ENCODE measurements at places on chromosomes 12 and 14.

DNA sequence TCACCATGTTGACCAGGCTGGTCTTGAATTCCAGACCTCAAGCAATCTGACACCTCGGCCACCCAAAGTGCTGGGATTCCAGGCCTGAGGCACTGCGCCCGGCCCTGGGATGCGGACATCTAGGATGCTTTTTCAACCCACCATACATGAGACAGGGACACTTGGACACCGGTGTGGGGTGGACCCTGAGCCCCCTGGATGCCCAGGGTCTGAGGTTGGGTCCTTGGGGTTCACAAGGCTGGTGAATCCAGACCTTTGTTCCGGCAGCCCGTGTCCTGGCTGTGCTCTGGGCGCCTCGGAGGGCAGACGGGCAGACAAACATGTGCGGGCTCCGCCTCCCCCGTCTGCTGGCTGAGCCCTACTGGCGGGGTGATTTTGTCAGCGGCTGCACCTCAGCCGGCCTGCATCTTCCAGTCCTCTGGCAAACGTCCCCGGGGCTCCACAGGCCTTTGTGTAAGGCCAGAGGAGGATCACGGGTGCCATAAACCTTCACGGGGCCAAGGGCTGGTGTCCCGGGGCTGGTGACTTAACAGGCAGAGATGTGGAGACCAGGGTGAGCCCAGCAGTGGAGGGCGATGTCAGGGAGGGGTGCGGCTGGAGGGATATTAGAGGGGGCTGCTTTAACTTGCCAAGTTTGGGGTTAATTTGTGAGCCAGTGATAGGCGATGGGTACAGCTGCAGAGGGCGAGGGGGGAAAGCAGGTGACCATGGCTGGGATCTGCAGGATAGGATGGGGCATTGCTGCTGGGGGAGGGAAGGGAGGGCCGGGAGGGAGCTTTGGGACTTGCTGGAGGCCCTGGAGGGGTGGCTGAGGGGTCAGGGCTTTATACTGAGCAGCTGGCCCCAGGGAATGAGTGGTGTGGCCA, 5.8 kb downstream of the ASPG start:
- DNase-seq: no peak
- no peak overlapping the region for H3K4me3 ChIP-seq
- no peaks in the 10 kb centered on the region for H3K4me1 ChIP-seq

DNA sequence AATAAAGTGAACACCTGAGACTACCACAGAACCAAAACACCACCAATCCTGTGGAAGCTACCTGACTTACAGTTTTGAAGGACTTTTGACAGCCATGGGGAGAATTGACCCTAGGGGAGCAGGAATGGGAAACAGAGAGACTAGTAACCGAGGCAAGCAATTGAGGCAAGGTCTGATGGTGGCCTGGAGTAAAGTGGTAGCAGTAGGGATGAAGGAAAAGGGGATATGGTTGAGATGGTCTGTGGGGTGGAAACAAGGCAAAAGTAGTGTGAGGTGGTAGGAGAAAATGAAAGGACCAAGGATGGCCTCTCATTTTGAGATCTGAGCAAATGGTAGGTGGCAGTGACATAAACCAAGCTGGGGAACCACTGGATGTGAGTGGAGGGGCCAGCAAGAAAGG, 4.2 kb upstream of the IRF9 start:
- H3K4me1 ChIP-seq: peaks cover 6% of the 10 kb centered on the region
- no peaks in the 10 kb centered on the region for H3K27me3 ChIP-seq

GRCh38 chr14:62030387-62030786, 268.2 kb downstream of the SNAPC1 start:
- no peaks in the 10 kb centered on the region for H3K27me3 ChIP-seq
- H3K36me3 ChIP-seq: no peaks in the 10 kb centered on the region
- no peak for DNase-seq
- no peaks in the 10 kb centered on the region for H3K4me1 ChIP-seq
- H3K27ac ChIP-seq: no peak overlapping the region

- no peaks in the 10 kb centered on the region for H3K27me3 ChIP-seq
- peaks cover 3% of the 10 kb centered on the region for H3K4me1 ChIP-seq
- H3K27ac ChIP-seq: no peak overlapping the region
- peak; percentile 25 for DNase-seq
- no peak overlapping the region for H3K4me3 ChIP-seq
Measured at GRCh38 chr14:61754627-61755381, 7.4 kb upstream of the SNAPC1 start.

DNA sequence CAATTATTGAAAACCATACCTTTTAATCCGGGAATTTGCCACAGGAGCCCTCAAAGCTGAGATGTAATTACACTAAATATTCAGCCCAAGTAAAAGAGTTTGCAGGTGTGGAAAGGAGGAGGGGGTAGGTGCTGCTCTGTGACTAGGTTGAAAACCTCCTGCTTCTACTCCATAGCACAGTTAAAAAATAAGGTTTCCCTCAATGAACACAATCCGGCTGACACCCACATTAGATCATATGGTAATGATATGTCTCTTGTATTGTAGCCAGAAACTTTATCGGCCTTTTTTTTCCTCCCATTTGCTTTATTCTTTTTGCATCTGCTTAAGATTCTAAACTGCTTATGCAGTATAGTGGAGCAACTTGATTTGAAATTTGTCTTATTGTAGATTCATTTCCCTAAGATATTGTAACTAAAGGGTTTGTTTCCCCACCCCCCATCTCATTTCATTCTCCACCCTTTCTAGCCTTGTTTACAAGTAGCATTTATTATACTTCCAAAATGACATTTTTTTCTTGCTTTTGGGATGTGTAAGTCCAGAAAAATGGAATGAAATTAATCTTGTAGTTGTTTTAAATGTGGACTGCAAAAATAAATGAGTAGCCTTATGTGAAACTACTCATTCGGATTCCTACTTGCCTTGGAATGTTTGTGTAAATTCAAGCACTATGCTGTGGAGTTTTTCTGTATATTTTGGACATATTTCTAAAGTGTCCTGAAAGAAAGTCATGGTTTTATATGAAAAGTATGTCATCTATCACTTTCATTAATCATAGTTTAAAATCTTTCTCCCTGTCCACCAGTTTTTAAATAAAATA, at the start of gene DCN:
DCN (minus strand) TSS at position 182 of the 820 bp plus-strand sequence. CDS start 4,265 bp downstream, outside the sequence.
- DNase-seq: peak; percentile 59
- H3K27ac ChIP-seq: peak within 1 kb of the TSS; percentile 6
- no peaks in the 10 kb centered on the region for H3K36me3 ChIP-seq
- peaks cover 16% of the 10 kb centered on the region for H3K4me1 ChIP-seq

DNA sequence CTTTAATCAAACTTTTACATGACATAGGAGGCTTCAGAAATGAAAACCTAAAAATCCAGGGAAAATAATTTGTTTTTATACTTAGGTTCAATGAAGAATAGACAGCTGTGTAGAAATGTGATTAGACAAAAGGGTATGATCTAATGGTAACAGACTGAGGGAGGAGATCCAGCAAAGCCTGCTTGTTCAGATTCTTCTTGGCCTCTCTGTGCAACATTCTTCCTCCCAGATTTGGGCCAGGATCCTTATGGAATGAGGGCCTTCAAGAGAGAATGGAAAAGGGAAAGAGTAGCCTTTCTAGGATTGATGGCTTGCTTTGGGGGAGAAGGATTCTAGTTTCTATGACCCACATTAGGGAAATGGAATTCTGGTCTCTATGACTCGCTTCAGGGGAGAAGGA, 94.5 kb upstream of the G2E3 start:
- H3K36me3 ChIP-seq: no peaks in the 10 kb centered on the region
- H3K4me3 ChIP-seq: no peak overlapping the region
- no peak overlapping the region for H3K27ac ChIP-seq
- no peaks in the 10 kb centered on the region for H3K27me3 ChIP-seq

DNA sequence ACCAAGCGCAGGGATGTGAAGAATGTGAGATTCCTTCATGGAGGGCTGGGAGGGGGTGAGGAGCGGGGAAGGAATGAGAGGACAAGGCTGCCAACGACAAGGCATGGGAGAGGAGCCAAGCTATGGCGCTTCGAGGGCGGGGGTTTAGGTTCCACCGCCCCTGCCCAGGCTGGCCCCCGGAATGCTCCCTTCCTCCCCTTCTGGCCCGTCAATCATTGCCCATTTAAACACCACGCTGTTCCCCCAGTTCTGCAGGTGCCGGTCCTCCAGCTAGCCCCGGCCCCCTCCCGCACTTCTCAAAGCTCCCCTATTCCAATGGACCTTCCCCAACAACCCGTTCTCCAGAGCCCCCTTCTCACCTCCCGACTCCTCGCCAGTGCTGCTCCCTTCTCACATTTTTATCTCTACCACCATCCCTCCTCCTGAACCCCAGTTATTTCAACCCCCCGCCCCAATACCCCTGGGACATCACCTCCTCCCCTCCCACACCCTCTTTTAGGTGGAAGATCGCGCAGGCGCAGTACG, 428 bp downstream of the RNF41 start:
- no peaks in the 10 kb centered on the region for H3K36me3 ChIP-seq
- peak; percentile 82 for DNase-seq
- H3K4me1 ChIP-seq: peaks cover 19% of the 10 kb centered on the region
- peak overlapping the region; percentile 92 for H3K27ac ChIP-seq
- H3K27me3 ChIP-seq: no peaks in the 10 kb centered on the region

DNA sequence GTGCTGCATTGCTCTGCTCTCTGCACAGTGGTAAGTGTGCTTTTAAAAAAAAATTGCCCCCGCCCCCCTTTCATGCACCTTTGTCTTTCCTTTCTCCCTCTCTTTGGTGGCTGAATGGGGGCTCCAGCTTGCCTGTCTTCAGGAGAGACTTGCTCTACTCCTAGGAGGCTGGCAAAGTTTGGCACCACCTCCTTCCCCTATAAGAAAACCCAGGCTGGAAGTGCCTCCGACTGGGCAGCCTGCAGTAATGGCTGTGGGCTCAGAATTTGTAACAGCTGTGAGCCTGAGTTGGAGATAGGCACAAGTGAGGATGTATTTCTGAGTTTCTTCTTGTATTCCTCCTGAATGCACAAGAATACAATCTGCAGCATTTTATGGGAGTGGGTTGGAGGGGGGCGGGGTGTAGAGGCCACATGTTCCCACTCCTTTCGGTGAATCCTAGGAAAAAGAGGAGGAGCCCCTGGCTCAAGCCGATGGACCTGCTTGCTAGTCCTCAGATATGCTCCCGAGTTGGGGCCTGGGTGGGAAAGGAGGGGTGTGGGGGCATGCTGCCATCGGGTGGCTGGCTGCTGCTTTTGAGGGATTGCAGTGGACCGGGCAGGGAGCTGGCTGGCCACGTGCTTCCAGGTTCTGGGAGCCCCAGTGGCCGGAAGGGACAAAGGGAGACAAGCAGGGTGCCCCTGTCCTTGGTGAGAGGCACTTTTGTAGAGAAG, 124.3 kb downstream of the TSPAN9 start:
- H3K27me3 ChIP-seq: peaks cover 17% of the 10 kb centered on the region
- H3K27ac ChIP-seq: no peak overlapping the region

DNA sequence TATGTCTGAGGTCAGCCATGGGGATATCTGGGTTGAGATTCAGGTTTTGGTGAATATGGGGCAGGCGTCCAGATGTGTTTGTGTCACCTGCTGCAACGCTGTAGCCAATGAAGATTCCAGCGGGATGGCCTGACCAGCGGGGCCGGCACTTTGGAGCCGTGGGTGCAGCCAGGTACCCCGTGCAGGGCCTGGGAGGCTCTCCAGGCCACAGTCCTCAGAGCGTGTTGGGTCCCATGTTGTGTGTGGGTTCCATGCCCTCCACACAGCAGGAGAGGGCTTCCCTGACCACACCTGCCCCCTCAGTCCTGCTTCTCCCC, 2.8 kb upstream of the TEX22 start:
- peaks cover 11% of the 10 kb centered on the region for H3K4me1 ChIP-seq
- H3K36me3 ChIP-seq: no peaks in the 10 kb centered on the region
- no peaks in the 10 kb centered on the region for H3K27me3 ChIP-seq
- no peak overlapping the region for H3K27ac ChIP-seq

GRCh38 chr12:54213079-54213478, 24.3 kb upstream of the SMUG1 start:
- H3K27me3 ChIP-seq: peaks cover 19% of the 10 kb centered on the region
- no peak for DNase-seq
- no peak overlapping the region for H3K4me3 ChIP-seq
- H3K4me1 ChIP-seq: peaks cover 16% of the 10 kb centered on the region
- no peak overlapping the region for H3K27ac ChIP-seq
- no peaks in the 10 kb centered on the region for H3K36me3 ChIP-seq

DNA sequence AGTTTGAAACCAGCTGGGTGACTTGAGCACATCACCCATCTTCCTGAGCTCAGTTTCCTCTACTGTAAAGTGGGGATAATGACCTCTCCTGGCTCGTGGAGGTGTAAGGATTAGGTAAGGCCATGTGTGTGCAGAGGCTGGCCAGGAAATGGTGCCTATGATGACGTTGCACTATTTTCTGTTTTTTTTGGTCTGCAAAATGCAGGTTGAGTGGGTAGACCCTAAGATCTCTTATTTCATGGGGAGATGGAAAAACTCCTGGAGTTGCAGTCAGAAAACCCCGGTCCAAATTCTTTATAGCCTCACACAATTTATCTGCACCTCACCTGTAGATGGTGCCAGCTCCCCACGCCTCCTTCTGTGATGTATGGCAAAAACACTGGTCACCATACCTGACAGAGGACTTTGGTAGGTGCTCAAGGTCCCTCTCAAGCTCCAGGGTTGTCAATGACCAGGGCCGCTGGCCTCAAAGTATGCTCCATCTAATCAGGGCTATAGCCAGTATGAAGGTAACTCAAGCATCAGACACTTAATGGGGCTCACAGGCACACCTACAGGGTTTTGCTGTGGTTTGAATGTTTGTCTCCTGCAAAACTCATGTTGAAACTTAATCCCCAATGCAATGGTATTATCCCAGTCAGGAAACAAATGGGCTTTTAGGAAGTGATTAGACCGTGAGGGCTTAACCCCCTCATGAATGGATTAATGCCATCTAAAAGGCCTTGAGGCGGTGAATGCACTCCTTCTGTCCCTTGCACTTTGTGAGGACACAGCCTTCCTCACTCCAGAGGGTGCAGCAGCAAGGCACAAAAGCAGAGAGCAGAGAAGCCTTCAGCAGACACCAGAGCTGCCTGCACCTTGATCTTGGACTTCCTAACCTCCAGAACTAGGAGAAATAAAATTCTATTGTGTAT, 17.6 kb downstream of the C14orf132 start:
- DNase-seq: no peak
- no peak overlapping the region for H3K27ac ChIP-seq
- peaks cover 31% of the 10 kb centered on the region for H3K4me1 ChIP-seq
- H3K4me3 ChIP-seq: no peak overlapping the region
- H3K27me3 ChIP-seq: no peaks in the 10 kb centered on the region

DNA sequence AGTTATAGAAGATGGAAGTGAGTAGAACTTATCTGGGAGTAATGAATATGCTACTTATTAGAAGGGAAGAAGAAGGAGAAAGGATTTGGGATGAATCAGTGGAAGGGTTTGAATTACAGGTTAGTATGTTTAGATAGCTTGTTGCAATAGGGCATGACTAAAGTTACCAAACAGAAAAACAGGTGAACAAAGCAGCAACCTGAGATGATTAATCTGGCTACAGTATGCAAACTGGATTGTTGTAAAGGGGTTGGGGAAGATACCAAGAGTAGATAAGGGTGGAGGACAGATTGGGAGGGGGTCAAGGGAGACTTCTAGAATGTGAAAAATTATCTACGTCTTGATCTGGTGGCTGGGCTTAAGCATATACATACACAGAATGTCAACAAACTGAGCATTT, 73.4 kb upstream of the CLEC14A start:
- no peaks in the 10 kb centered on the region for H3K4me1 ChIP-seq
- no peak overlapping the region for H3K27ac ChIP-seq
- H3K4me3 ChIP-seq: no peak overlapping the region
- DNase-seq: no peak

Data from astrocyte (in vitro differentiated cells and primary cell).